Fibroblast of pulmonary artery (primary cell): ENCODE measurements at places on chromosomes 13 and 19.

DNA sequence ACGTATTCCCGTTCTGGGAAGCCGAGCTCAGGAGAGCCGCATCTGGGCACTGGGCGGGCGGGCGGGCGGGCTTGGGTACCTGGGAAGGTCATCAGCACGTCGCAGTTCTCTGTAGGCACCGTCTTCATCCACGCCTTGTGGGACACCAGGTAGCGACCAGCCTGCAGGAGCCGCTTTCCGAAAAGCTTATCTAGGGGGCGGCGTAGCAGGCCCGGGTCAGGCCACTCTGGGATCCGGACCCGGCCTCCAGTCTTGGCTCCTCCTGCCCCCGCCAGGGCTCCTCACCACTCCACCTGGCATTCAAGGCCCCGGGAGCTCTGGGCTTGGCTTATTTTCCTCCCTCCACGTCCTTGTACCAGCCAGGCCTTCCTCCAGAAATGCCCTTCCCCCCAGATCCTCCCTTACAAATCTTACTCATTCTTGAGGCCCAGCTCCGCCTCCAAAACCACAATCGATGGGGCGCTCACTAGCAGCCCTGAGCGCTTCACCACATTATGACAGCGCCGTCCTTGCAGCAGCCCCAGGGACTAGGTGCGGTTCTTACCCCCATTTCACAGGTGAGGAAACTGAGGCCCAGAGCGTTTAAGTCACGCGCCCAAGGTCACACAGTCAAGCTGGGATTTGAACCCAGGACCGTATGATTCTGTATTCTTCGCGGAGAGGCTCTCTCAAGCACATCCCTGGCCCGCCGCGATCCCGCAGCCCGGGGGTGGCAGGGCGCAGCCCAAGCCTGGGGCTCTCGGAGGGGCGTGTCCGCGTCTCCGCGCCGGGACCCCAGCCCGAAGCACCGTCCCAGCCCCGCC, 843 bp downstream of the ANO8 start:
- peak; percentile 64 for DNase-seq

GRCh38 chr13:47139519-47139918, 242.7 kb upstream of the HTR2A start:
- no peak for DNase-seq

- no peak for DNase-seq
Measured at GRCh38 chr13:109196948-109197347, 567.5 kb downstream of the MYO16 start.

GRCh38 chr19:4043966-4044715, 22.6 kb downstream of the ZBTB7A start:
- no peak for DNase-seq
